ENCODE measurements at places on chromosomes 16 and 17.

- DNase-seq: no peak
These were observed at the start of gene PLEKHG4 for GRCh38 chr16:67279296-67280089. Gene PLEKHG4, plus strand, starts transcription at chr16:67279532. Its CDS starts 513 bp downstream, at chr16:67280045.

GRCh38 chr16:80324371-80324770 is 216.4 kb upstream of the DYNLRB2 start:
- no peak for DNase-seq

- DNase-seq: no peak
These were observed 592 bp downstream of the ALDOA start for GRCh38 chr16:30065943-30066760.

DNA sequence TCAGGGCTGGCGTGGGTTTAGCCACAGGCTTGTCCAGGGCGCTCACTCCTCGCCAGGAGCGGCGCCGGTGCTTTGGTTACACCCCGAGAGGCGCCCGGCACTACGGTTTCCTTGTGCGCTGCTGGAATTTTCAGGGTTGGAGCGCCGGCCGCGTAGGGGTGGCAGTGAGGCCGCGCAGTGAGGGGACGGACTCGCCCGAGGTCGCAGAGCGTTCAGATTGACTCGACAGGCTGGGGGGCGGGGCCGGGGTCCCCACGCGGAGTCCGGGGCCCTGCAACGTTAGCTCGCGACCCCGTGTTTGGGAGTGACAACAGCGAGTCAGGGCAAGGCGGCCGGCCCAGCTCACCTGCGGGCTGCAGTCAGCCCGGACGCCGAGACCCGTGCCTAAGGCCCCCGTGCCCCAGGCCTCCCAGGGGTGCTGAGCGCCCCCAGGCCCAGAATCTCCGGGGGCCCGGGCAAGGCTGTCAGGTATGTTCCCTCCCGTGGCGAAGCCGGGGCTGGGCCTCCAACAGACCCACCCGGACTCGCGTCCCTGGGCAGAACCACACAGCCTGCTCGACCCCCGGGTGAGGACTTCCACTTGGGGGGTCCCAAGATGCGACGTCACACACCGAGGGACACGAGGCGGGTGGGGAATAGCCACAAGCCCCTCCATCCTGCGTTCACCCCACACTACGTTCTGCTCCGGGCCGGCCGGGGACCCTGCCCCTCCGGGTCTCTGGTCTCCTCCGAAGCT is 1.3 kb upstream of the ACTG1 start:
- DNase-seq: no peak

DNA sequence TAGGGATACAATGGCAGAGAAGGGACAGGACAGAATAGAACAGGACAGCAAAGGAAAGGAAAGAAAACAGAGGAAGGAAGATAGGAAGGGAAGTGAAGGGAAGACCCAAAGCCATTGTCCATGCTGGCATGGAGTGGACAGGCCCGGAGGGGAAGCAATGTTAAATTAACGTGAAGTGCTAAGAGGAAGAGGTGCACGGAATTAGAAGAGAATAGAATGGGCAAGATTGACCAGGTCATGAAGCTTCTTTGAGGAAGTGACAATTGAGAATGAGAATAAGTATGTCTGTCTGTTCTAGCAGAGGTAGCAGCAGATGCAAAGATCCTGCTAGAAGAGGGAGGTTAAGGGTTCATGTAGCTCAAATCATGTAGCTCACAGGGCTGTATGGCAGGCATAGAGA is 117.2 kb downstream of the MAF start:
- no peak for DNase-seq

DNA sequence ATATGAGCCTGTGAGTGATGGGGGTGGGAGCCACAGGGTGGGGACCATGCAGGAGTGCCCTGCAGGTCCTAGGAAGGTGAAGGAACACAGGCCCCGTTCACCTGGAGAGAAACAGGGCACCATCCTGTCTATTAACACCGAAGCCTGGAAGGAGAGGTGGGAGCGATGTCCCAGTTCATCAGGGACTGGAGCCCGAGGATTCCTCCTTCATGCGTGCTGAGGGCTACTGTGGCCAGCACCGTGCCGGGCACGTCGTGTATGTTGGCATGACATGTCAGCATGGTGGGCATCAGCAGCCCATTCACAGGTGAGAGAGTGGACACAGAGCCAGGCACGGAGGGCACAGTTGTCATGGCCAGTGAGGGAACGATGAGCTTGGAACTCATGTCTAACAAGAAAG is 1.4 kb downstream of the WFIKKN2 start:
- no peak for DNase-seq

DNA sequence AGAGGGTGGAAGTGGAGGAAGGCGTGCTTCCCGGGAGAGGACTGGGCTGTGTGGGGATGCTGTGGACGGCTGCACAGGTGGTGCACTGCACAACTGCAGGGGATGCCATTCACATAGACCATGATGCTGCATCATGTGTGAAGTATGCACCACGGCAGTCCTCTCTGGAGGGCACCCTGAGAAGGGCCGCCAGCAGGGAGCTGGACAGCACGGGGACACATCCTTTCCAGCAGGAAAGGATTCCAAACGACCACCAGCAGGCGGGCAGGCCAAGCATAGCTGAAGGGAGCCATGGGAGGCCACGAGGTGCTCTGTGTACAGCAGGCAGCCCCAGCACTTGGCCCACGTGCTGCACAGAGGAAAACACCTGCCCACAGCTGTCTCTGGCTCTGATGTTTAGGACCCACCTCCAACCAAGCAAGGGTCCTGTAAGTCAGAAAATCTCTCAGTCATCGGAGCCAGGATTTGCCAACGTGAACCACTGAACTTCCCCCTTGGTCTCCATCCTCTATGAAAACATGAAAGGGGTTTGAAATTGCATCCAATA is 10.1 kb downstream of the ACTG1 start:
- no peak for DNase-seq

GRCh38 chr17:41988418-41988817 is 21.8 kb downstream of the CNP start:
- no peak for DNase-seq
